ENCODE measurements at places on chromosomes 16 and 17.

DNA sequence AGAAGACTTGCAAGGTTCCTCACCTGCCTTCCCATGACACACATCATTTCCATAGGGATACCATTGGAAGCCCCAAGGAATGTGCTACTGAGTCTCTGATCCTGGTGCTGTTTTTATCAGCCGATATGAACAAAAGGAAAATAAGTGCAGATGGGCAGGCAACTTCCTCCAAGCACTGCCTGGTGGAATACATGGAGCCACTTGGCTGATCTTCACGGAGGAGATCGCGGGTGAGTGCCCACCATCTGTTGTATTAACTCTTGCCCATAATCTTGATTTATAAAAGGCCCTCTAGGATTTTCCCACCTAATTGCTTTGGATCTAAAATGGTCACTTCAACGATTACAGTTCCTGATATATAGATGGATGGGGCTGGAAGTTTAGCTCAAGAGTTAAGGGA is 24.7 kb upstream of the CDRT15 start:
- DNase-seq: no peak

DNA sequence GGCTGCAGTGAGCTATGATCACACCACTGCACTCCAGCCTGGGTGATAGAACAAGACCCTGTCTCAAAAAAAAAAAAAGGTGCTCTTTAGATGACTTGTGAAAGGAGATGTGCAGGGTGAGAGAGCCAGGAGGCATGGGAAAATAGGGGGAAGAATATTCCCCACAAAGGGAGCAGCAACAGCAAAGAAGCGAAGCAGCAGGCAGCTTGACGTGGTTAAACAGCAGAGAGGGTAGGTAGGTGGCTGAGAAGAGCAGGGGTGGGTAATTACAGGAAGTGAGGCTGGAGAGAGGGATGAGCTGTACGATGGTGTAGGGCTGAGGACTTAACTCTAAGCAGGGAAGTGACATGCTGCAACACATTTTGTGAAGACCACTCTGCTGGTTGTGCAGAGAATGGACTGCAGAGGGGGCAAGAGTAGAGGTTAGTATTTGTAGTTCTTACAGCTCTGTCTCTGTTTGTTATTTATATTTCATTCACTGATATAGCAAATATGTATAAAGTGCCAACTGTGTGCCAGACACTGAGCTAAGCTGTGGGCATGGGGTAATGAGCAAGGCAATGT is 1.6 kb downstream of the HEATR3 start:
- peak; percentile 78 for DNase-seq

DNA sequence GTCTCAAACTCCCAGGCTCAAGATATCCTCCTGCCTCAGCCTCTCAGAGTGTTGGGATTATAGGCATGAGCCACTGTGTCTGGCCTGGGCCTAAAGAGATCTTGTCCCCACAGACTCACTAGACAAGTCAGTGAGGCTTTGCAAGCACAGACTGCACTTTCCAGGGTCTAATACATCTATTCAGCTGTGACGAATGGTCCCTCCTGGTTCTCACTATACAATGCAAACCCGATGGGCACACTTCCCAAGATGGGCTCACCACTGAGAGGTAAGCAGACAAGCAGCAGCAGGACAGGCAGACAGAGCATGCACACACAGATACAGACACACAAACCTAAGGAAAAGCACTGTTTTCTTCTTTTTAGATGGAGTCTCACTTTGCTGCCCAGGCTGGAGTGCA is 8.8 kb downstream of the MBTPS1 start:
- DNase-seq: no peak

DNA sequence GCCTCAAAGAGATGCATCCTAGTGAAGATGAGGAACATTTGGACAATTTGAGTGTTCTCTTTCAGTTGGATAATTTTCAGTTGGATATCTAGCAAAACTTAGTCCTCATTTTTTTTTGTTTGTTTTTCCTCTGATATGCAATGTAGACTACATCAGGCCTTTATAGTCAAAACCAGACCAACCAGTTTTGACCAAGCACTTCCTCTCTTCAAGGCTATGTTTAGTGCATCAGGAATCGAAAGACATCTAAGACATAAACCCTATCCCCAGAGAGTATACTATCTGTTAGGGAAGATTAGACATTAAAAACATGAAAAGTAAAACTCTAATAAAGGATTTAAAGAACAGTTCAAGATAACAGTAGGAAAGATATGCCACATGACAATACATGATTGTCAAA is 256.1 kb downstream of the IRX3 start:
- DNase-seq: no peak

GRCh38 chr16:63982741-63983140 is 1139.1 kb downstream of the CDH11 start:
- DNase-seq: no peak

- no peak for DNase-seq
Observed at GRCh38 chr16:58366247-58367031, 25.8 kb upstream of the GINS3 start.

GRCh38 chr17:82408288-82408937 is 9.7 kb upstream of the HEXD start:
- DNase-seq: no peak

DNA sequence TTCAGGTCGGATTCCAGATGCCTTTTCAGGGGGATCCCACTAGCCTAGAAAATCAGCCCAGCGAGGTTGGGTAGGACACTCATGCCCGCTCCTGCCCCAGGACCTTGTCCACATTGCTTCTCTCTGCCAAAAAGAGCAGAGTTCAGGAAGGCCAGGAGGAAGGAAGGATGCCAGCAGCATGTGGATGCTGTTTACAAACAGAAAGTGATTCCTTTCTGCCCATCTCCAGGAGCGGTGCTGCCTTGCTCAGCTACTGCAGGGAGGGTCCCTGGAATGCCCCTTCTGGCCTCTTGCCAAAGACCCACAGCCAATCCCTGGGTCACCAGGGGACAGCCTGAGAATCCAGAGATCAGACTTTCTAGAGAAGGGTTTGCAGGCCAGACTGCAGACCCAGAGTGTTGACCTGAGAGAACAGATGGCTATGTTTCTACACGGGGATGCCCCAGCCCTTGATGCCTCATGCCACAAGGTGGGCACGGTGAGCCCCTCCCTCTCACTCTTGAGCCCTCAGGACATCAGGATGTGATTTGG is 32.3 kb upstream of the EMP2 start:
- no peak for DNase-seq

DNA sequence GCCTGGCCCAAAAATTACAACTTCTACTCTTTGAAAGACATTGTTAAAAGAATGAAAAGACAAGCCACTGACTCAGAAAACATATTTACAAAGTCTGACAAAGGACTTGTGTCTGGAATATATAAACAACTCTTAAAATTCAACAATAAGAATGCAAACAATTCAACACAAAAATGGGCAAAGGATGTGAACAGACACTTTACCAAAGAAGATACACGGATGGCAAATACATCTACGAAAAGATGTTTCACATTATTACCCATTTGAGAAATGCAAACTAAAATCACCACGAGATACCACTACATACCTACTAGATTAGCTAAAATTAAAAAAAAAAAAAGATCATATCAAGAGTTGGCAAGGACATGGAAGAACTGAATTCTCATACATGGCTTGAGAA is 80.8 kb upstream of the METRNL start:
- no peak for DNase-seq

GRCh38 chr16:14436401-14436955 is 193.6 kb downstream of the PARN start:
- no peak for DNase-seq

DNA sequence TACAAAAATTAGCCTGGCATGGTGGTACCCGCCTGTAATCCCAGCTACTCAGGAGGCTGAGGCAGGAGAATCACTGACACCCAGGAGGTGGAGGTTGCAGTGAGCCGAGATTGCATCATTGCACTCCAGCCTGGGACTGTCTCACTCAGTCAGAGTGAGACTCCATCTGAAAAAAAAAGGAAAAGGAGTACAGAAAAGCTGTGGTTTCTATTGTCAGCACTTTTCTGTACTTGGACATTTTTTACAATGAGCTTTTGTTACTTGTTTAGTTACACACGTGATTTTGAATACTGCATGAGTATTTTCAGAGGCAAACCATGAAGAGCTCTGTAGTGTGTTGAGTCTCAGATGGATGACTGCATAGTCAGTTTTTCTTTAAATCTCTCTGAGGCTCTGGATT is 26.3 kb downstream of the ZC3H18 start:
- DNase-seq: no peak

GRCh38 chr17:32794533-32795246 is 82.2 kb downstream of the MYO1D start:
- no peak for DNase-seq

DNA sequence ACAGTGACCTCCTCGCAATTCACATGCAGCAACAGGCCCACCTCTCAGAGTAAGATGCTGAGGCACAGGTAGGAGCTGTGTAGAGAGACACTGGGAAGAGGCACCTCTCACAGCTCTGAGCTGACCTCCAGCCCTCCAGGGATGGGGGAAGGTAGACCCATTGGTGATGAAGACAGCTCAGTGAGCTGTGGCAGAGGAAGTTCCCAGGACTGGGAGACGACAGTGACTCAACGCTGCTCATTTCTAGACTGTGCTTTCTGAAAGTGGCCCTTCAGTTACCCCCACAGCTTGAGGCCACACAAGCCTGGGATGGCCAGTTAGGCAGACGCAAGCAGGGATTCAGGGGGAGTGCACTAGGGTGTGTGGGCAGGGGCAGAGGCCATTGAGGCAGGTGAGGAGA is 2073.2 kb downstream of the TP53TG3F start:
- DNase-seq: no peak

DNA sequence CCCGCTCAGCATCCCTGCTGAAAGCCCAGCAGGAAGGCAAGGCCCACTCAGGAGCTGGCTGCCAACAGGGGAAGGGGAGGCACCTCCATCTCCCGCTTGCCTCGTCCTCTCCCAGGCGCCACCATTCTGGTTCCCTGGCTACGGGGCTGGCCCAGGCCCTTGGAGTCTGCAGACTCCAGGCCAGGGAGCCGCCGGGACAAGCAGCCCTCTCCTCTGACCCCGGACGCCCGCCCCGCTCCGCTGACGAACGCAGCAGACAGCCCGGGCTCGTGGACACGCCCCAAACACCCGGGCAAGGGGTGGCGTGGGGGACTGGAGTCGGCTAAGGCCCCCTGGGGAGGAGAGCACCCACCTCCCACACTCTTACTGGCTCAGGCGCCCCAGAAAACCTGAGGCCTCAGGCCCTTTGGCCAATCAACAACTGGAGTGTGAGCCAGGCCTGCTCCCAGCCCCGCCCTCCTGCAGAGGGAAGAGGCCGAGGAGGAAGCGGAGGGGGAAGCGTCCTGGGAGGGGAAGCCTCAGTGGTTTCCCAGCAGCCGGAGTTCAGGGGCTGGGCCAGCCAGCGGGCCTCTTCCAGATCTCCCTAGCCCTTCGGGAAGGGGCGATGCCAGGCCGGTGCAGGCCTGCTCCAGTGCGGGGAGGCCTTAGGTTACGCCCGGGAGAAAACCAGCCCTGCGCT is 4.2 kb downstream of the MNT start:
- peak; percentile 98 for DNase-seq

- DNase-seq: no peak
Observed at GRCh38 chr17:80781807-80782277, 209.8 kb upstream of the CHMP6 start.

DNA sequence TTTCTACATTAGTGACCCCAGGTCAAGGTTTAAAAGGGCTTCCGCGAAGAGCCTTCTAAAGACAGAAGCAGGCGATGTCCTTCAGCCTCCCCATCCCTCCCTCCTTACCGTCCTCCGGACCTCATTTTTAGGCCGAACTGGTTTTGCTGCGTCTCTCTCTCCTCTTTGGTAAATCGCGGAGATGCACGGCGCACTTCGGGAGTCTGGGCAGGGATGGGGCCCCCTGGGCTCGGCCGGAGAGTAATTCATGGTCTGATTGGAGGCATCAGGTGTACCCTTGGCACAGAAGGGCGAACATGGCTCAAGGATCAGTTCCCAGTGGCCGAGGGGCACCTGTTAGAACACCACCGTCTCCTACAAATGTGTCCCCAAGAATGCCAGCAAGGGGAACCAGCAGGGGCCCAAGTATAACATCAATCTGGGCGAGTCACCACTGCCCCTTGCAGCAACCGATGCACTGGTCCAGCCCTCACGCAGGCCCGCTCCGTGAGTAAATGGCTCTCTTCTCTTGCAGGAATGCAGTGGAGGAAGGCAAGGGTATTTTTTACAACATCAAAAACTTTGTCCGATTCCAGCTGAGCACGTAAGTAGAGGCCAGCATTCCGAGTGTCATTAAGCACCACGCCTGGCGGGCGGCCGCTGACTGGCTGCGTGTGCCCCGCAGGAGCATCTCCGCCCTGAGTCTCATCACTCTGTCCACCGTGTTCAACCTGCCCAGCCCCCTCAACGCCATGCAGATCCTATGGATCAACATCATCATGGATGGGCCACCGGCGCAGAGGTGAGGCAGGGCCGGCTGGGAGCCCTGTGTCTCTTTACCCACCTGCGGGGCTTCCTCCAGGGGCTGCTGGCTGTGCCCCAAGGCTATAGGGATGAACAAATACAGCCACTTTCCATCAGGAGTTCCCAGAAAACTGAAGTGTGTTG is 45.6 kb downstream of the MEAK7 start:
- DNase-seq: no peak

DNA sequence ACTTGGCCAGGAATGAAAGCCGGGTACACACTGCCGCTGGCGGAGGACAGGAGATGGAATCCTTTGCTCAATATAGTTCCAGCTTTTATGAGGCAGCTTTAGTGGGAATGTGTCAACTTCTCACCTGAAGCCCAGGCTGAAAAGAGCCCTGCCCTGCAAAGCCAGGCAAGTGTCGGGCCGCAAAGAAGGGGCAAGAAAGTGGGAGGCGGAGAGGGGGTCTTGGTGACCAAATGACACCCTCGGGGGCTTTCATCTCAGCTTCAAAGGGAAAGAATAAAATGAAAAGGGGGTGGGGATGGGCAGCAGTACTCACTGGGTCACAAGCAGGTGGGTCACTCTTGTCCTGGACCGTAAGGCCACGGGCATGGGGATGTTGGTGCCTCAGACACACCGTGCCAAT is 62.9 kb downstream of the C16orf95 start:
- no peak for DNase-seq

- no peak for DNase-seq
Observed at GRCh38 chr17:17057057-17057551, 14.8 kb downstream of the MPRIP start.

GRCh38 chr17:64767269-64767997 is 105.3 kb upstream of the SMURF2 start:
- DNase-seq: no peak

GRCh38 chr17:43983515-43984411 is 20.7 kb upstream of the NAGS start:
- DNase-seq: no peak

DNA sequence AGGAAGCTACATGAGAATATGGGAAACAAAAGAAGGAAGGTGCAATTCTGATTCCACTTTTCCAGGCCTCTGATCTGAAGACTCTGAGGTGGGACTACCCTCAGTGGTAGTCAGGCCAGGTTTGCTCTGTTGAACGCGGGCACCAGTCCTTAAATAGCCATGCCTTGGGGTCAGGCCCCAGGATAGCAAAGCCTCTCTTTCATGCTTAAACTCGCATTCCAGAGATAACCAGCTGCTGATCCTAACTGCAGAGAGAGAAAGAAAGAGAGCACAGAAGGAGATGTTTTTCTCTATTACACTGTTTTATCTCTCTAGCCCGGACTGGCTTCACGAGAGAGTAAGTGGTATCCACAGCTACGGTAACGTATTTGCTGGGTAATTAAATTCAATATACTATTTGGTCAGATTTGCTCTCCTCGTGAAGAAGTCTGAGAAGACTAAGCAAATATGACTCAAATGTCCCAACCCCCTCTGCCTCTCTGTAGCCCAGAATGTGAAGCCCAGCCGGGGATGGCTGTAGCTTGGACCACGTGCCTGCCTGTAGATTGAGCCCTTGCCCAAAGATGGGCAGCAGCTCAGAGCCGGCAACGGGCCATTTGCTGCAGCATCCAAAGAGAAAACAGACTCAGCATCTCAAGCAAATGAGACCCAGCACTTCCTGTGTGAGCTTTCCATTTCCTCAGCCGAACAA is 122.2 kb downstream of the SMG6 start:
- DNase-seq: peak; percentile 89

GRCh38 chr16:88773812-88774291 is 11.2 kb downstream of the PIEZO1 start:
- DNase-seq: peak; percentile 75
